Activated B cell treated with CpG ODN at 0.5 μM for 24 hours (primary cell): ENCODE measurements at places on chromosomes 7 and 10.

DNA sequence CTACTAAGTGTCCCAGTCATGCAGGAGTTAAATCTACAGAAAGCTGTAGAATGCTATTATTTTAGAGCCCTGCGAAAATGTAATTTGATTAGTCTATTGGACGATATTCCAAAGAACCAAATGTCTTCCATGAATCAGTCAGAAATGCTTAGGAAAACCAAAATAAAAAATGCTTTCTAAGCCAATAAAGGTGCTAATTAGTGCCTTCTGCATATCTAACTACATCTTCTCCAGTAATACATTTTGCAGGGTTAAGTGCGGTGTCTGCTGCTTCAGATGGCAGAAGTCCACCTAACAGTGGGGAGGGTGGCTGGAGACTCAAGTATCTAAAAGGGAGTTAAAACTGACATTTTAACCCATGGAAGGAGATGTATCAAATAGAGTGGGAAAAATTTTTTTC lies 50.1 kb downstream of the ITPRID1 start:
- DNase-seq = no peak

- no peak for DNase-seq
Measured at GRCh38 chr10:15113766-15114165, 16.6 kb downstream of the RPP38 start.

- no peak for DNase-seq
Measured at GRCh38 chr7:45606050-45606449, 31.9 kb downstream of the ADCY1 start.

GRCh38 chr7:12517451-12517850 lies 53.1 kb upstream of the SCIN start:
- no peak for DNase-seq

DNA sequence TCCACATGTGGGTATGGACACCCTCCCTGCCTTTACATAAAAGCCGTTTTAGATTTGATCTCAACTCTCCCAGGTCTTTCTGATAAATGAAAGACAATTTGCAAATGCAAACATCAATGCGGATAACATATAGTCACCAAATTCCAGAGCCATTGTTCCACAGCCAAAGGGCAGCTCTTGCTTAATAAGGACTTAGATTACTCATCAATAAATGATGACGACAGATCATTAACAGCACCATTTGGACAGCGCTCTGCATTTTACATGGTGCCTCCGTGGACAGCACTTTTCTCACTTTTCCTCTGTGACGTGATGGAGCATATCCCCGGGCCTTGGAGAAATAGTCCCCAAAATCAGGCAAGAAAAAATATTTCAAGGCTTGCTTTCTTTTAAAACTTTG lies 370.3 kb upstream of the CELF2 start:
- DNase-seq = no peak

- peak; percentile 62 for DNase-seq
Measured at GRCh38 chr10:45418849-45419675, 45.0 kb downstream of the ALOX5 start.

GRCh38 chr10:88388324-88388723 lies 194.8 kb downstream of the RNLS start:
- no peak for DNase-seq

DNA sequence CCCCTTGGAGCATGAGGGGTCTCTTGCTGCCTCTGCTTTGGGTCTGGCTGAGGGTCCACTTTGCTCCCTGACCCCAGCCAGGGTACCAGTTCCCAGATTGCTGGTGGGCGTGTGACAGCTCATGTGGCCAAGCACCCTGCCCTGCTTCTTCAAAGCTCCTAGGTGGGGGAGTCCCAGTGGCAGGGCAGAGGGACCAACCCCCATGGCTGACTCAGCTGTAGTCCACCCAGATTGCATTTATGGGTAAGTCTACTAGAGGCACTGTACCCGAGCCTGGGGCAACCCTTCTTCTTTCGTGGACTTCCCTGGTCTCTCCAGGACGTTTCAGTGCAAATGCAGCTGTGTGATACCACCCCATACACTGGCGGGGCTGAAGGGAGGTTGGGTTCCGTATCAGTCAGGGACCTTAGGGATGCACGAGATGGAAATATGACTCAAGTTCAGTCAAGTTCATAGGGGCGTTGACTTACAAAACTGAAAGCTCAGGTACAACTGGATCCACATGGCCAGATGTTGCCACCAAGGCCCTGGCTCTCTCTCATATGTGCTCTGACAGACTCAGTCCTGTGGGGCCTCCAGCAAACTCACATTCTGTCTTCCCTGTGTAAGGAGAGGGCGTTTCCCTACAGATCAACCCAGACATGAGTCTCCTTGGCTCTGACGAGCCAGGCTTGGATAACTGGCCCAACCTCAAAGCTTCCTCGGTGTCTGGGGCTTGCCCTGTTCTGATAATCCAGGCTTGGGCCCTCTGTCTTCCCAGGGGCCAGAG lies 13.6 kb downstream of the PTPRE start:
- DNase-seq = no peak

GRCh38 chr7:69577221-69577620 lies 21.1 kb upstream of the AUTS2 start:
- DNase-seq = no peak

- DNase-seq = no peak
Measured at GRCh38 chr10:104339469-104340110, 1.3 kb upstream of the ITPRIP start.

GRCh38 chr7:105741982-105742381 lies 134.4 kb downstream of the ATXN7L1 start:
- DNase-seq = no peak

DNA sequence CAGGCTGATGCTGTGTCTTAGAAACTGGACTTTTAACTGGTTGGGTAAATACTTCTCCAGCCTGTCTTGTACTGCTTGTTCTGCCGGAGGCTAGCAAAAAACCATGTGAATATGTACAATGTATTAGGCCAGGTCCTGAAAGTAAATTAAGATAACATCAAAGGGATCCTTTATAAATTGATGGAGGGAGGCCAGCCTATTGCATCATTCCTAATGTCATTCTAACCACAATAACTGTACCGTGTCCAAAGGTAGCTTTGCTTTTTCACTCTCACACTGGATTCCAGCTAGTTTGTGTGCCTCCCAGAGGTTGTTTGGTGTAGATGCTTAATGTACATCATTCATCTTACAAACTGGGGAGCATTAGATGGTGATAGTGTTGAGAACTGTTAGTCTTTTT lies 91.2 kb upstream of the SEM1 start:
- DNase-seq = no peak

- DNase-seq = no peak
Measured at GRCh38 chr7:138665669-138666140, 35.5 kb downstream of the SVOPL start.
